ENCODE measurements at places on chromosomes 2 and 18.
A peak's percentile ranks its signal among the peaks of the same experiment; 100 is the strongest.

GRCh38 chr2:151973901-151974199 lies 125.0 kb downstream of the CACNB4 start:
- no peak for DNase-seq

GRCh38 chr2:237686659-237687136 lies 59.3 kb downstream of the LRRFIP1 start:
- DNase-seq: no peak

GRCh38 chr2:70043252-70043875 lies 43.9 kb upstream of the PCBP1 start:
- DNase-seq: peak; percentile 44

- no peak for DNase-seq
Observed at GRCh38 chr2:232058931-232059330, 97.4 kb downstream of the DIS3L2 start.

DNA sequence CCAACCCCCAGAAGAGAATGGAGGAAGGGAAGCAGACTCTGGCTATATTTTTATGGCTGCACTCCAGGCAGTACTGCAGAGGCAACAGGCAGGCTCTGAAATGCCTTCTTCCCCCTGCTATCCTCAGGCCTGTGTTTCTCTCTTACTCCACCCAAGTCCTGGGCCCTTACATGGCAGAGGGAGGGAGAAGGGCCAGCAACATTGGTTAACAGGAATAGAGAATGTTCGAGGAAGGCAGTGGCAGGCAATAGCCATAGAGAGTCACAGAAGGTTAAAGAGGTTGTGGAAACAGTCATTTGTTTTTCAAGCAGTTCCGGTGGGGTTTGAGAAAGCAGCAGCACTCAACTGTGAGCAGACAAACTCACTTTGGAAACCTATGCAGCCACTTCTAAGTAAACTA lies 15.1 kb upstream of the DARS1 start:
- DNase-seq: no peak

GRCh38 chr2:97068074-97068473 lies 26.6 kb downstream of the FAHD2B start:
- no peak for DNase-seq

- no peak for DNase-seq
Observed at GRCh38 chr2:218398437-218399390, 954 bp upstream of the CTDSP1 start.

DNA sequence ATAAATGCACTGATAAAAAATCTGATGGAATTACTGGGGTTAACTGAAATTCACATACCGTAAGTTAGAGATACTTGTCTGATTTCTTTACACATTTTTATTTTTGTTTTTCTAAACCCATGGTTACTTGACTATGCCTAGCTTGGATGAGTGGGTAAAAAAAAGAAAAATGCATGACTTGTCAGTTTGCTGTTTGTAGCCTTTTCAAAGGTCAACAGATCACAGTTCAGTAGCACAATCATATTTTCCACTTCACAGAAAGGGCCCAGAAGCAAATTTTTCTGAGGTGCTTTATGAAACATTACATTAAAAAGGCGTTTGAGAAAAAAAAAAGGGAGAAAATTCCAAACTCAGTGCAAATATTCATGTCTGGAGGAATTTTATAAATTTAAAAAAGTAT lies 16.4 kb downstream of the SLC16A14 start:
- DNase-seq: no peak

DNA sequence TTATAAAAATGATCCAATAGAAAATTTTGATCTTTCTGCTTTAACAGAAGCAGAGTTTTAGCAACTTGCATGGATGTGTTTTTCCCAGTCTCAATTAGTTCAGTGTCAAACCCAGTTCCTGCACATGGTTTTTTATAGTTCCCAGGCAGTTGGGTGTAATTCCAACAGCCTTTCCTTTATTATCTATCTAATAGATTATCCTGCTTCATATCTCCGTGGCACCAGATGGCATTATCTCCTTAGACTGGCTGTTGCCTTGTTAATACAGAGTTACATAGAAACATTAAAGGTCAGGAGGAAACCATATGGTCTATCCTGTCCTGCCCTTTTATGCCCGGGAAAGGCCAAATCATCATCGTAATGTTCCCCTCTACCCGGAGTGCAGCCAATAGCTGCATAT lies 400.9 kb upstream of the SMIM21 start:
- no peak for DNase-seq

GRCh38 chr2:21333684-21334083 lies 209.9 kb downstream of the TDRD15 start:
- no peak for DNase-seq

DNA sequence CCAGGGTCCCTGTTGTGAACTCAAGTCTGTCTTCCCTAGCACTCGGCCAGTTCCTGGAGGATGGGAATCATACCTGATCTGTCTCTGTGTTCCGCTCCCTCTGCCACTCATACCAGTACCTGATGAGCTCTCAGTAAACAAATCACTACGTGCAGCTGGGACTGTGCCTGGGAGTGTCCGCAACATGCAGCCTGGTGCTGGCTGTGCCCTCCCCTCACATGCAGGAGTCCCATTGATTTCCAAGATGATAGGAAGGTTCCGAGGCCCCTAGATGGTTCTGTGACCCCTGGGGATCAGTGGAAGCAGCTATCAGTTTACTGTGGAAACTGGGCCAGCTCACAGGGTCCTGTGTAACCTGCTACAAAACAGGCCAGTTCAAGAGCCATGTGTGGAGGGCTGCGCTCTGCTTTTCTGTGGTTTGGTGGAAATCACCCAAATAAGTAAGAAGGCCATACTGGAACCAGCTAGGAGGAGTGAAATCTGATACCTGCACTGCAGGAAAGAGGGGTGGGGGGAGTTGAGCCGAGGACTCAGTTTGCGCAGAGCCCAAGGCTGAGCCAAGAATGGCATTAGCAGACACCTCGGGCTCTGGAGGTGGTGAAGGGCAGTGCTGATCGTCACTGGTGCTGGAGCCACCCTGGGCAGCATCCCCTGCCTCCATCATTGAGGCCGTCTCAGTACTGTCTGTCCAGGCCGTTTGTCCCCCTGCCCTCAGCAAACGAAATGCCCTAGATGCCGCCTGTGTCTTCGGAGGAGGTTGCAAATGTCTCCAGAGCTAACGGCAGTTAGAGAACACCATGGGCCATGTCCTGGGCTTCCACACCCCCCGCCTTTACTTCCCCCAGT lies 93.3 kb downstream of the KLHL29 start:
- DNase-seq: no peak

GRCh38 chr2:8679827-8680731 lies 1.8 kb upstream of the ID2 start:
- DNase-seq: no peak

GRCh38 chr18:57107140-57107832 lies 39.6 kb upstream of the BOD1L2 start:
- no peak for DNase-seq

- no peak for DNase-seq
Observed at GRCh38 chr2:161131074-161131680, 29.1 kb upstream of the TANK start.

GRCh38 chr18:4455113-4455811 lies at the start of gene DLGAP1:
DLGAP1 (minus strand) TSS chr18:4455307.
- no peak for DNase-seq
